ENCODE measurements at places on chromosomes 7 and 10.

- no peak for DNase-seq
Measured at GRCh38 chr10:124323806-124324205, 94.9 kb downstream of the OAT start.

- DNase-seq = no peak
Measured at GRCh38 chr7:39357648-39358047, 208.6 kb upstream of the YAE1 start.

DNA sequence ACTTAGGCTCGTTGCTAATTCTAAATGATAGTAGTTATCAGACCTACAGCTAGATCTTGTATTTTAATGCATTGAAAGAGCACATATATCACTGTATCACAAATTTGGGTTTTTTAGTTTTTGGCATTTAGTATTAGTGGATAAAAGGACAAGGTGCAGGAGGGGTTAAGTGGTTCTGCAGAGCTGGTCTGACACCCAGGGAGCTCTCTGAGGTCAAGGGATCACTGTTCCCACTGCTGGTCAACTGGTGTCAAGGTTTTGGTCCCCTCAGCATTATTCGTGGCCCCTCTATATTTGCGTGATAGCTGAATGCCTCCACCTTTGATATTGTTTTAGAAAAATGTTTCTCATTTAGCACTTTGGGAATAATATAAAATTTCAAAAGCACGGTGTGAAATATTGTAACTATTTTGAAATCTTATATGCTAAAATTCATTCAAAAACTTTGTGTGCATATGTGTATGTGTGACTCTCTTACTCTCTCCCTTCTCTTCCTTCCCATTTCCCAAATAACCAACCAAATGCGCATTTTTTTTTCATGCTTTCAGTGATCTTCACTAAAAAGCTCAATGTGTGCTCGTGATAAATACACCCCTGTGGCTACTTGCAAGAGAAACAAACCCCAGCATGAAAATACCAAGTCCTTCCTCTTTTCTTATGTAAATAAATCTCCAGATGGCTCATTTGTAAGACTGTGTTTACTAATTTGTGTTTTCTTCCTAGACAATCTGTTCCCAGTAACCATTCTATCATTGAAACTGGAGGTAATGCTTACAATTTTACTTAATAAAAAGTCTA is 309.2 kb downstream of the FGFR2 start:
- no peak for DNase-seq

GRCh38 chr7:92799446-92800211 is 36.7 kb downstream of the CDK6 start:
- DNase-seq = no peak

- DNase-seq = no peak
Measured at GRCh38 chr10:129755158-129755591, 208.9 kb downstream of the EBF3 start.

Data from NCI-H2029 treated with DMSO at 0.1 percent for 48 hours (cell line).